Activated T-cell treated with anti-CD3 and anti-CD28 coated beads, Interleukin-2, amount 50 U/mL, for 48 hours (primary cell): ENCODE measurements at places on chromosomes 2 and 18.

- no peak for DNase-seq
These were observed 57.6 kb downstream of the SMAD7 start for GRCh38 chr18:48893061-48893607.

GRCh38 chr2:39618736-39619135 is 47.0 kb upstream of the TMEM178A start:
- no peak for DNase-seq

GRCh38 chr18:62596145-62597005 is 73.5 kb downstream of the ZCCHC2 start:
- peak; percentile 31 for DNase-seq

GRCh38 chr18:41752826-41753225 is 202.2 kb upstream of the PIK3C3 start:
- no peak for DNase-seq

GRCh38 chr2:223494942-223495341 is 107.2 kb downstream of the SCG2 start:
- no peak for DNase-seq

GRCh38 chr18:63867368-63868125 is 20.0 kb upstream of the SERPINB2 start:
- DNase-seq, result no peak
